NCI-H1048 (cell line): ENCODE measurements at places on chromosomes 1 and 21.

GRCh38 chr1:168894397-168894903 lies 165.4 kb upstream of the DPT start:
- DNase-seq: no peak

DNA sequence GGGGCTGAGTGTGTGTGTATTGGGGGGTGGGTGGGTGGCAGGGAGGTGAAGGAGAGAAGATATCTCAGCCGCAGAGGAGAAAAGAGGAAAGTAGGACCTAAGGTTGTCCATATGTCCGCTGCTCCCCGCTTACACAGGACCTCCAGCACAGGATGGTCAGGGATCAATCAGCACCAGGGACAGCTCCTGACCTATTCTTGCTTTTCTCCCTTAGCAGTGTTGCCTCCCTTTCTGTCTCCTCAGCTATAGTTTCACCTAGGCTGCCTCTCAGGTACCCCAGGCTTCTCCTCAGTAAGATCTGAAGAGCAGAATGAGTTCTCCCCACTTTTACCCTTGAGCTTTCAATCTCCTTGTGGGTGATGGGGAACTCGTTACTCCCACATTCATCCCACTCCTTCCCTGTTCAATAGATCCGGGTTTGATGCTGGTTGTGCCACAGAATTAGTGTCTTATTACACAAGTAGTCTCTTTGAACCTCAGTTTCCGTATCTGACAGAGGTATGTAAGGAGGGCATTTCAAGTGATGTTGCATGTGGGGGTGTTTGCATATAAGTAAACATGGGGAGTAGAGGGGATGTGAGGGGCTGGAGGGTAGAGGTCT lies 1.4 kb upstream of the DPH2 start:
- DNase-seq: no peak

- no peak for DNase-seq
Measured at GRCh38 chr1:45348966-45349677, 8.9 kb upstream of the MUTYH start.

GRCh38 chr1:3662080-3662671 lies 9.9 kb downstream of the TP73 start:
- no peak for DNase-seq

DNA sequence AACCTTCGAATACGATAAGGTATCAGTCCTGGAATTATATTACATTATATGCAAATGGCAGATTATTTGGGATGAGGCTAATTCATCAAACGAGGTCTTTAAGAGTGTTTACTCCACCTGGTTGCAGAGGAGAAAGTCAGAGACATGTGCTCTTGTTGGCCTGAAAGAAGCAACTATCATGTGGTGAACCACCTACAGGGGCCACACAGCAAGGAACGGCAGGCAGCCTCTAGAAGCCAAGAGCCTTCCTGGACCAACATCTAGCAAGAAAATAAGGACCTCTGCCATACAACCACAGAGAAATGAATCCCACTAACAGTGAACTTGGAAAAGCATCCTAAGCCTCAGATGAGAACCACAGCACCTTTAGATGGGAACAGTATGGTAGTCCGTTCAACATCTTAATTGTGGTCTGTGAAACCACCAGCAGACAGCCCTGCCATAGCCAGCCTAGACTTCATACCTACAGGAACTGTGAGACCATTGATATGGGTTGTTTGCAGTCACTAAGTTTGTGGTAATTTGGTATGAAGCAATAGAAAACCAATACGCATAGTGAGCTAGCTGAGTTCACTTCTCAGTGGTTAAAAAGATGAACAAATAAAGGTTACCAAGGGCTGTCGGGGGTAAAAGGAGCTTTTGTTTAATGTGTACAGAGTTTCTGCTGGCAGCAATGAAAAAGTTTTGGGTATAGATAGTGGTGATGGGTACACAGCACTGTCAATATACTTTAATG lies 345.7 kb upstream of the RUNX1 start:
- DNase-seq: no peak

DNA sequence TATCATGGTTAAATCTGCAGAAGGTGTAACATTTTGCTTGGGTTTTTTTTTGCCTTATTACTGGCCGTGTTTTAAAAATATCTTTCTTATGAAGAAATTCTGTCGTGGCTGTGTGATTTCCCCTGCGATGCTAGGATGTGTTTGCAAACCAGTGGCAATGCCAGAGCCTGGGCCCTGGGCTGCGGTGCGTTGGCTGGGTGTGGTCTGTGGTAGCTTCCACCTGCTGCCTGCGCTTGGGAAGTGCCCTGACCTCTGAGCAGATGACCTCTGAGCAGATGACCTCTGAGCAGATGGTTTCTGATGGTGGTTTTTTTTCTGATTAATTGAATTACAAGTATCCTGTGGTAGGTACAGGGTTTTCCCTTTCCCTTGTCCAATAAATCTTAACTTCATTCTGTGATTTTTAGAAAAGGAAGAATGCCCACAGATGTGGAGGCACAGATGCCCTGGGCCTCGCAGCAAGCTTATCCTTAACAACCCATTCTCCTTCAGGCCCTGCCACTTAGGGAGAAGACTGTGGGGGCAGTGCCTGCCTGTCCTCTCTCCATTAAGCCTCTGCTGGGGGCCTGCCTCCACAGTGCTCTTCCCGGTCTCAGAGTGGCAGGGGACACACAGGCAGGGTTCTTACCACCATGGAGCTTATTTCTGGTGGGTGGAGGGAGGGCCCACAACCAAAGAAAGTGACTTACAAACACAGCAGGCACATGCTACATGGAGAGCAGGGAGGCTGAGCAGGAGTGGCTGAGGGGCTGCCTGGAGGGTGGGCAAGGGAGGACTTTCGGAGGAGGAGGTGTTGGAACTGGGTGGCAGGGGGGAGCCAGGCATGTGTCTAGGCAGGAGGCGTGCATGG lies 81.7 kb downstream of the PCBP3 start:
- DNase-seq: no peak

DNA sequence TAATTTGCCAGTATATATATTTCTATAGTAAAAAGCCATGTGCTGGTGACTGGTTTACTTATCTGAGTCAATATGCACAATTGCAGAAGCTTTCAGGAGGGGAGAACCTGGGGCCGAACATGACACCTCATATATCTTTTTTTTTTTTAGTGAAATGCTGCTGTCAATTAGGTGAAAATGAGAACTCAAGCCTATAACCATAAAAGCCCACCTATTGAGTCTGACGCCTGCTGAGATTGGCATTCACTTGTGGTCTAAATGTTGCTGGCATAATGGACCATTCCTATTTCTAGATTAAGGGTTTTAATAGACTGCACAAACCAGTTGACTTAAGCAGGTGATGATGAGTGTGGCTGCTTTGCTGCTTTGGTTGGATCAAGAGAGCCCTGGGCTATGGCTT lies 10.8 kb downstream of the NTMT2 start:
- DNase-seq: no peak

GRCh38 chr1:114844270-114844669 lies 10.4 kb upstream of the SYCP1 start:
- DNase-seq: no peak

DNA sequence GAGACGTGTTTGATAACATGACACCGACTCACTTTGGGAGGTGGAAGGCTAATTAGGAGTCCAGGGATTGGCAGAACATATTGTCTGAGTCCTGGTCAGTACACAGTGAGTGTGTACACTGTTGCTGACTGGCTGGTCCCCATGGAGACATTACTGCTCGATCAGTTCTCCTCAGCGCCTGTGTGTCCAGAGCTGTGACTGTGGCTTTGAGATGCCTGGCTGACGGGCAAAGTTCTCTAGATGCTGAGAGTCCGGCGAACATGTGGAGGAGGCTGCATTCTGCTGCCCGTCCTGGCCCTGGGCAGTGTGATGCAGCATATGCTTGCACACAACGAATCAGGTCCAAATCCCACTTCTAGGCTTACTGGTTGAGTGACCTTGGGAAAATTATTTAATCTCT lies 280.1 kb upstream of the ST6GALNAC5 start:
- DNase-seq: no peak

- no peak for DNase-seq
Measured at GRCh38 chr1:215143497-215143896, 61.0 kb downstream of the KCNK2 start.

DNA sequence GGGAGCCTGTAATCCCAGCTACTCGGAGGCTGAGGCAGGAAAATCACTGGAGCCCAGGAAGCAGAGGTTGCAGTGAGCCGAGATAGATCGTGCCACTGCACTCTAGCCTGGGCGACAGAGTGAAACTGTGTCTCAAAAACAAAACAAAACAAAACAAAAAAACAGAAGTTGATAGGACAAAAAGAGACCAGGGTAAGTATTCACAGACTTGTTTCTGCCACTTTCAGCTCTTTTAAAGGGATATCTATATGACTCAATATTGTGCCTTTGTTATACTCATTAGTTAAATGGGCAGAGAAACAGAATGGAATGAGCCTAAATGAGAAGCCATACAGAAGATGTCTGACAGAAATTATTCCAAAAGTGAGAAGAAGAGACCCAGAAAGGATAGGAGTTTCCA lies 23.1 kb upstream of the ABL2 start:
- no peak for DNase-seq

GRCh38 chr1:24202987-24203386 lies 15.9 kb upstream of the IFNLR1 start:
- DNase-seq: no peak

GRCh38 chr1:16064536-16065268 lies 8.7 kb downstream of the FAM131C start:
- DNase-seq: no peak

- no peak for DNase-seq
Measured at GRCh38 chr1:224874775-224875174, 54.7 kb upstream of the DNAH14 start.

DNA sequence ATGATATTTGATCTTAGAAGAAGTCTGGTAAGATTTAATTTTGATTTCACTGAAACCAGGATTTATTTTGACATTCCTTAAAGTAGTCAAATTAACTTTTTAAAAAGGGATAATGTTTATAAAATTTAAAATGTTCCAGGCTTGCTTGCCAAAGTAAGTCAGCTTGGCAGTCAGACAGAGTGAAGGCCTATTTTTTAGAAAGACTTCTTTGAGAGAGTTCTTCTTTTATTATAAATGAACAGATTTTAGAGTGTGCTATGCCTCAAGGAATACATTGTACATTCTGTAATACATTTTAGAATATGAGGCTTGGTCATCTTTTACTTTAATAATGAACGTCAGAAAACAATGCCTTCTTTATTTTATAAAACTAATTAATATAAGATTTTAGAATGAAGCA lies 138.7 kb downstream of the DISP1 start:
- DNase-seq: no peak

- no peak for DNase-seq
Measured at GRCh38 chr1:172653015-172653709, 5.7 kb upstream of the FASLG start.

DNA sequence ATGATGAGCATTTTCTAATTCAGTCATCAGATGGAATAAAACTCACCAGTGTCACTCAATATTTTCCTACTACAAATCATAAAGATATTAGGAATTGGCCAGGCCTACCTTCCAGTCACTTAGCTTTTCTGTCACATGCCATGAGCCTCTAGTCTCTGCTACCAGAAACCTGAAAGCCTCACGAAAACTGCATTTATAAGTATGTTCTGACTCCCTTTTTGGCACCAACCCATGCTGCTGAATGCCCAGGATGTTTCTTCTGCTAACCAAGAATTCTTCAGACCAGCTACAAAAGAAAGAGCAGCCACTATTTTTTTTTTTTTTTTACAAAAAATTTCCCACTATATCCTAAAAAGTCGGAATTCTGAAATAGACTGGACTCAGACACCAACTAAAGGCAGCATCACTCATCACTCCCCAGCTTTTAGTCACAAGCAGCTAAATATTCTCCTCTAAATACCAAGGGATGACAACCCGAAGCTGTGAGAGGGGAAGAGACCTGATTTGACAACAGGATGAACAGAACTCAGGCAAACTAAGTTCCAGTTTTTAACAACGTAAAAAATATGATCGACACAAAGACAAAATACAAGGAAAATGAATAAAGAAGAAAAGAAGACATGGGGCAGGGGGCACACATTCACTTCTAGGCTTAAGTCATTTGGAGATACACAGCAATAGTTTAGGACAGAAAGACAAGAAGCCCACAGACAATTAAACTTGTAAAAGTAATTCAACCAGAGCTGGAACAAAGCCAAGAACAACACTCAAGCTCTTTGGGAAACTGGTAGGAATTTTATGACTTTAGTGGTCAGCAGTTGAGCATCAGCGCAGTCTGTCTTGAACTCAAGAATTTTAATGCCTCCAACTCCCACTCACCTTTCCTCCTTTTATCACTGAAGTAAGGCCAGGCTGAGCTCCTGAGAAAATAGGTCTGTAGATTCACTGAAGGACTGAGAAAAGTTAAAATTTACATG lies 1.7 kb downstream of the DCAF8 start:
- no peak for DNase-seq
